ENCODE measurements at places on chromosomes 4 and X. TPM values are rescaled to one million over a fixed set of nuclear protein-coding genes. Genes with fewer than 3 reads are reported as not detected.

Gene USP17L27
- not detected for total RNA-seq

Gene SSX4B
- not detected for total RNA-seq

Gene TSPAN5
- total RNA-seq, result 3.1 TPM

Gene BEX4
- total RNA-seq, result 16.5 TPM

Gene TMPRSS11E
- not detected for total RNA-seq

Gene TMEM156
- total RNA-seq, result not detected

Gene SERTM2
- total RNA-seq, result 0.13 TPM

Gene SOD3
- total RNA-seq, result 24.3 TPM

GRCh38 chr4:173508386-173509035 lies 21.5 kb downstream of the HAND2 start:
- DNase-seq, result no peak

DNA sequence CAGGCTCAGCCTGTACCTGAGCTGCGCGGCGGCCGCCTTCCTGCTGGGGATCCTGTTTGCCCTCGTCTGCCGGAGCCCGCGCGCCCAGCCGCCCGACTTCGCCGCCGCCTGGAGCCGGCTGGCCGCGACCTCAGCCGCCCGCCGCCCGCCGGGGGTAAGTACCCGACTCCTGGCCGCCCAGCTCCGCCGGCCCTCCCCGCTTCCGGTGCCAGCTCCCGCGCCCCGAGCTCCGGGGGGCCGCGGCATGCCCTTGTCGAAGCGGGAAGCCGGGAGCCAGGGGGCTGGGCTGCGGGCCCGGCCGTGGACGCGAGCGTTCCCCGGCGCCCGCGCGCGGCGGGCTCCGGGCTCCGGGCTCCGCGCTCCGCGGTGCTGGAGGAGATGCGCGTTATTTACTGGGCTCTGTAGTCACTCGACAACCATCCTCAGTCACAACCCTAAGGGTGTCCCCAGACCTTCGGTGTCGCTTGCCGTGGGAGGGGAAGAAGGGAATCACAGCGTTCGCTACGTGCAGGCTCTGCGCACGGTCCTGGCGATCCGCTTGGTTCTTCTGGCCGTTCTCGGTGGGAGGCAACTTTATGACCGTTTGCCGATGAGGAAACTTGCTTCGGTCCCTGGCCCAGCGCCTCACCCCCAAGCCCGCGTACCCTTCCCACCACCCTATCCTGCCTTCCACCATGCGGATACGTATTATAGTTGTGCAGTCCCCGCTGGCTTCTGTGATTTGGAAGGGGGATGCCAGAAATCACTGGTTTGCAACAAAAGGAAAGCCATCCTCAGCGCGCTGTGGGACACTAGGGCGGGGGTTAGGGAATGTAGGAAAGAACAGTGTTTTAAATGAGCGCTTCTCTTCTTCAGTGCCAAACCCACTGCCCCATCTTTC lies 944 bp downstream of the SNX25 start:
- peak; percentile 67 for DNase-seq

- no peak for DNase-seq
Measured at GRCh38 chrX:115687595-115687994, 126.6 kb downstream of the PLS3 start.

GRCh38 chr4:175431694-175432093 lies 380.4 kb downstream of the GPM6A start:
- no peak for DNase-seq

DNA sequence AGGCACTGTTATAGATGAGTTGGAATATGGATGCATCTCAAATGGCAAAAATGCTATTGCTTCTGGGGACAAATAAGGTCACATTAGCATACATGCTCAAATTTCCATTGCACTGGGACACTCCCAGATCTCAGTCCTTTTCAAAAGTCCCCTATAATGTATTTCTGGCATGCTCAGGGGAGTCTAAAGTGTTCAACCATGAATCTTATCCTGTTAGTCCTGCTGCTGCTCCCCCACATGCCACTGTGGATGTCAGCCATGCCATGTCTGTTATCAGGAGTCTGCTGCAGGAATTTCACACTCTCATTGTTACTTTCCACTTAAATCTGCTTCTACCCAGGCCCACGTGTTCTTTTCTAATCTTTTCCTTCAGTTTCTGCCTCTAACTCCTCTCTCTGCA lies 1000.6 kb downstream of the CCSER1 start:
- no peak for DNase-seq

GRCh38 chrX:139751053-139751452 lies 43.1 kb upstream of the MCF2 start:
- DNase-seq, result no peak

DNA sequence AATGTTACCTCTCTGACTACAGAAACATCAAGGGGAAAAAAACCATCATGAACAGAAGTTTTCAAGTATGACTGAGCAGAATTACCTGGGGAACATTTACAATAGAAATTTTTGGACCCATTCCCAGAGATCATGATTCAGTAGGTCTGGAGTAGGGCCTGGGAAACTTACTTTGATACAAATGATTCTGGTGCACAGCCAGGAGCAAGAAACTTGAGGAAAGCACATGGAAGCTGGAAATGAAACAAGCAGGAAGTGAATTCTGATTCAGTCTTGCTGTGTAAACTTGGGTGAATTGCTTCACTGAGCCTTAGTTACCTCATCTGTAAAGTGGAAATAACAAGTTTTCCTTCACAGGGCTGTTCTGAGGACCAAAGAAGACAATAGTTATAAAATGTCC lies 192.5 kb upstream of the TAPT1 start:
- DNase-seq, result no peak

- DNase-seq, result no peak
Measured at GRCh38 chr4:79217025-79217424, 108.8 kb downstream of the NAA11 start.

DNA sequence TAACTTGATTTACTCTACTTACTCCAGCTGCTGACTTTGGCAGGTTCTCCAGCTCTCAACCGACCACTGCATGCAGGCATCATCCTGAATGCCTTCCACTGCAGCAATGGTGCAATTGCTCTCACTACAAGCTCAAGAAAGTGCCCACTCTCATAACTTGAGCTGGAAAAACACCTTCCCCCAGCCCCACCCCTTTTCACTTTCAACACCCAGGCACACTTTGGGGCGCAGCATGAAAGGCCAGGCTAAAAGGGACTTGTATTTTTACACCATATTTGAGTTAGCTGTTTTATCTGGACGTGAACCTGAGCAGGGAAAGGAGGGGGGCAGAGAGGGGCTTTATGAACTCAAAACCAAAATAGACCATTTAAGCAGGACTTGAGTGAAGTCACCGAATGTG lies 274.5 kb downstream of the RAB28 start:
- DNase-seq, result no peak

DNA sequence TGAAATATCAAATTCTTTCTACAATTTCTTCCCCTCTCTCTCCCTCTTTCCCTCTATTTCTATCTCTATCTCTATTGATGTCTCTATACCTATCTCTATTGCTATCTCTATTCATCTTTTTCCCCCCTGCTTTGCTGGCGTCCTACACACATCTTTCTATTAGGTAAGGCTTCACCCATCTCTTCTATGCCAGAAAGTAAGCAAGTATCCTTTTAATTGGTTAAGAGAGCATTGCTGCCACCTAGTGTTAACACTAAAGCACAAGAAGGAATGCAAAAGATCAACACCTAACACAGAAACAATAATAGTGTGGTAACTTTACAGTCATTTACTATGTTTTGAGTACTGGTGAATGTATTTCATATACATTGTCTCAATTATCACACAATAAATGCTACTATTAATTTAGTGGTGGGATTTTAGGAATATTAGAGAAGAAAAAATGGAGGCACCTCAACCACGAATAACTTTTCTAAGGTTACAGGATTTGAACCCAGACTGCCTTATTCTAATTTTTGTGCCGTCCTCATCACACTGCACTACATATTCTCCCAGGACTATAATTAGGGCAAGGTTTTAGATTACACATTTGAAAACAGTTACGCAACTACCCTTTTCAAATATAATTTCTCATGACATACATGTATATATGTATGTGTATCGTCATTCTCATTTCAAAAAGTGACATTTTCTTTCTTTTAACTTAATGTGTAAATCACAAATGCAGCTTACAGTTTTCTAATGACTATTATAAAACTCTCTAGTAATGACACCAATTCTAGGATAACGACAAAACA lies 3.7 kb upstream of the C4orf36 start:
- DNase-seq, result no peak

DNA sequence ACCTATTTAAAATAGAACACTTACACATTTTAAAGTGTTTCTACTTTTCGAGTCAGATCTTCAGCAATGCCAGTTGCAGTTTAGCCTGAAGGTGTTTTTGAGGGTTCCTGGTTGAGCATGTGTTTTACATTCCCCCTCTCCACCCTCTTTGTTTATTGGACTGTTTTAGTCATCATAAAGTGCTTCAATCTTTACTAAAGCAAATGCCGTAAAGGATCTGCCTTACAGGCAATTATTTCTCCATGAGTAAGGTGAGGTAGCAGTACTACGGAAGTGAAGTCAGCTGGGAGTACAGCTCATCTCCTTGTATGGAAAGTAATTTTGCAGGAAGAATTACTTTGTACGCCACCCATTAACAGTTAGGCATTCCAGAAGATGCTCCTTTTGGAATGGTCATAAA lies 36.9 kb downstream of the PDLIM5 start:
- DNase-seq, result no peak

- DNase-seq, result no peak
Measured at GRCh38 chr4:3725936-3726870, 40.0 kb upstream of the ADRA2C start.

DNA sequence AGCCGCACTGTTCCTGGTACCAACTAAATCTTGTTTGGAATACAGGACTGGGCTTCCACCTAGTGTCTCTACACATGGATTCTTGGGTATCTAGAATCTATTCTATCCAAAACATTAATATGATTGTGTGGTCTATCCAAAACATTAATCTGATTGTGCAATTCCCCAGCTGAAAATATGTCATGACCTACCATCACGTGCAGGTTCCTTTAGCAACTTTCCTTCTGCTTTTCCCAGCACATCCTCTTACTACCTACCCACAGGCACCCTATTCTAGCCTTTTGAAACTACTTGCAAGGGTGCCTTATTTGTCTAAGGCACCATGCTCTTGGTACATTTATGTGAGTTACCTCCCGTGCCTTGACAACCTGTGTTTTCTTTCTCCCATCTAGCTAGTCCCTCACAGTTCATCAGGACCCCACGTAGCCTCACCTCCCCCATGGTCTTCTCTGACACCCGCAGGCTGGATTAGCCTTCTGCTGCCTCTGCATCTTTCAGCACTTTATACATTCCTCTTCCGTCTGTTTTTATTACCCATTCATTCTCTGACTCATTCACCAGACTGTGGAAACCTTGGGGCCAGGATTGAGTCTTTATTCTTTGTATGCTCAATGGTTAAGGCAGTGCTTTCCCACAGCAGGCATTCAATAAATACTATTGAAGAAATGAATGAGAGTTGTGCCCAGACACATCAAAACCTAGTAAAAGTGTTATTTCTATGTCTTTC lies 88.8 kb upstream of the FAM9B start:
- DNase-seq, result no peak

DNA sequence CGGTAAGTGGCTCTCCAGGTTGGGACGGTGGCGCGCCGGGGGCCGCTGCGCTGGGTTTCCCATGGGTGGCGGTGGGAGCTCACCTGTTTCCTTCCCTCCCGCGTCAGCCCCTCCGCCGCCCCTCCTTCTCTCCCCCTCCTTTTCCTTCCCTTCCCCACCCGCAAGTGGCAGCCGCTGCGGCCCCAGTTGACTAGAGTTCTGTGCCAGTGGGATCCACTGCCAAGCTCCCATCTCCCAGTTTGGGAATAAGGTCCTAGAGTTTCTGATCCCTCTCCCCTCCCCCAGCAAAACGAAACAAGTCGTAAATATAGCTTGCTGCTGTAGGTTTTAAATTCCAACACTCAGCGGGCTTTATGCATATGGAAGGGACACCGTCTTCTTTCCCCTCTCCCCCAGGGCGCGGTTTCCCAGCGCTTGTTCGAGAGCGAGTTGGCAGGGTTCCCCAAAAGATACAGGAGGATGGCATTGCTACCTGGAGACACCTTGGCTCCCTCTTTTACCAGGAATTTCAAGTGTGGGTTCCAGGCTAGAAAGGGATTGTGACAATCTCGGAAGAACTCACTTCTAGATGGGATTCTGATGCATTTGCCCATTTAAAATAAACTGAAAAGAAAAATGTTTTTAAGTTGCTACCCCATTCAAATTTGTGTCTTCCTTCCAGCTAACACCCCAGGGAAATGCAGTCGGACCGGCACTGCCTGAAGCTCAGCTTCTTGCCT lies 1.2 kb downstream of the TLL1 start:
- DNase-seq, result no peak

- no peak for DNase-seq
Measured at GRCh38 chr4:124737619-124738018, 25.1 kb upstream of the ANKRD50 start.

Measured in Peyer's patch (tissue), 4 donors.